ENCODE measurements at places on chromosomes 12 and 14.

GRCh38 chr14:92341791-92342190 lies 18.8 kb downstream of the SLC24A4 start:
- DNase-seq = no peak

DNA sequence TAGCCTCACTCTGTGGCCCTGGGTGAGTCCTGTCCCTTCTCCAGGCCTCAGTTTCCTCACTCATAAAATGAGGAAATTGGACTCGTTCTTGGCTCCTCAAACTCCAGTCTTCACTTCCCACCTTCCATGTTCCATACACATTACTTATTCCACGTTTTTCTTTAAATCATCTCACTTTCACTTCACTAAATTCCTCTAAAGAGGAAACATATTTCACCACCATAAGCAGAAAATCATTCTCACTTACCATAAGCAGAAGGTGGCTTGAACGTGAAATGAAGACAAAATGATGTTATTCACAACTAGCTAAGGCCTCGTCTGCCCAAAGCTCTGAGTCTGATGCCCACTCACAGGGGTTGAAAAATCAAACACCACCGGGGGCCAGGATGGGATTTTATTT lies 278.3 kb downstream of the ADGRD1 start:
- no peak for DNase-seq

- DNase-seq = no peak
These were observed 14.8 kb downstream of the KMT5A start for GRCh38 chr12:123398550-123399254.

GRCh38 chr12:124388038-124388671 lies 93.3 kb downstream of the RFLNA start:
- DNase-seq = no peak

GRCh38 chr14:68408680-68409079 lies 384.2 kb downstream of the ZFP36L1 start:
- no peak for DNase-seq
